ENCODE measurements at places on chromosomes 12 and 14.
A peak's percentile ranks its signal among the peaks of the same experiment; 100 is the strongest.

- DNase-seq, result no peak
These were observed 25.4 kb downstream of the DNAH10 start for GRCh38 chr12:123787466-123787865.

GRCh38 chr12:39912211-39912980 lies 193.5 kb downstream of the SLC2A13 start:
- DNase-seq, result no peak

- DNase-seq, result no peak
These were observed 44.2 kb upstream of the FOXN3 start for GRCh38 chr14:89461256-89461655.

DNA sequence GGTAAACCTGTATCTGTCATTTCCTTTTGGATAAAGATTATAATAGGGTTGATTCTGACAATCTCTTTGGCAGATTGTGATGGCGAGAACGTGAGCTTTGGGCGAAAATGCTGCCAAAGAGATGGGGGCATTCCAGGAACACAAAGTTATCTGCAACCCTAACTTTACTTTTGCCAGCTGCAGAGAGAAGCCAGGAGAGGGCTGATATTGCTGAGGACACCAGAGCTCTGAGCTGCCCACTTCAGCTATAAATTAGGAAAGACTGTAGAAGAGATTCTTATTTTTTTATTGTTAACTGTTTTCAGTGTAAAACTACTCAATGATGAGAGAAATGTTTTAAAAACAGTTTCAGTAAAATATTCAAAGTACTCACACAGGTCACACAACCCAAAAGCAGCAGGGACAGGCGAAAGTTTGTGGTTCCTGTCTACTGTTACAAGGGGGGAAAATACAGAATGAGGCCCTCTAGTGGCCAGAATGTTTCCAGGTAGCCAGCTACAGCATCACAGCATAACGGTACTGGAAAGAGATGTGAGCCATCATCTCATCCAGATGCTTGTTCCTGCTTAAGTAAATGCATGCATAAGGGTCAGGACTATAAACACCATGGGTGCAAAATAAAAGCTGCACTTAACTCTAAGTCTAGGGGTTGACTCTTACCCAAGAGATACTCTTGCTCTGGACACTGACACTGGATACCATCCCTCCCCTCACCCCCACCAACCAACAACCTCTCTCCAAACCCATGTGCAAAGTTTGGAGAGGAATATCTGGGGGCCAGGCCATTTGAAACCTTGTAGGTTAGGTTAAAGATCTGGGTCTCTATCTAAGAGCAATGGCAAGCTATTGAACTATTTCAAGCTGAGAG lies 498.4 kb downstream of the RMST start:
- peak; percentile 13 for DNase-seq

DNA sequence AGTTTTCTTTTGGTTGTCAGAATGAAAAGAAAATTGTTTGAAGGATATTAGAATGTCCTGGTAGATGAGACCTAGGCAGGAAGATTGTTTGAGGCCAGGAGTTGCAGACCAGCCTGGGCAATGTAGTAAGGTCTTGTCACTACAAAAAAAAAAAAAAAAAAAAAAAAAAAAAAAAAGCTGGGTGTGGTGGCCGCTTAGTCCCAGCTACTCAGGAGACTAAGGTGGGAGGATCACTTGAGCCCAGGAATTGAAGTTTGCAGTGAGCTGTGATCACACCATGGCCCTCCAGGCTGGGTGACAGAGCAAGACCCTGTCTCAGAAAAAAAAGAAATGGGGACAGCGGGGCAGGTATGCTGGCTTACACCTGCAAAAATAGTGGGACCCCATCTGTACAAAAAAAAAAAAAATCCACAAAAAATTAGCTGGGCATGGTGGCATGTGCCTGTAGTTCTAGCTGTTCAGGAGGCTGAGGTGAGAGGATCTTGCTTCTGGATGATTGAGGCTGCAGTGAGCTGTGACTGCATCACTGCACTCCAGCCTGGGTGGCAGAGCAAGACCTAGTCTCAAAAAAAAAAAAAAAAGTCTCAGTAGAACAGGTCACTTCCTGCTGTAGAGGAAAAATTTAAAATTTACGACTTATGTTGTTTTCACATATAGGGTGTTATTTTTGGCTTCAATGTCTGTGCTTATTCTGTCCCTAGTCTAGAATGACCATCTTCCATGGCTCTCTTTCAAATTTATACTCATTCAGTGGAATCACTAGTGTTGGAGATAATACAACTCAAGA lies 70.7 kb downstream of the PPHLN1 start:
- DNase-seq, result no peak

- DNase-seq, result no peak
These were observed 47.6 kb upstream of the FERMT2 start for GRCh38 chr14:52998376-52999015.

- DNase-seq, result no peak
These were observed 106.7 kb downstream of the KIF26A start for GRCh38 chr14:104245075-104245474.

DNA sequence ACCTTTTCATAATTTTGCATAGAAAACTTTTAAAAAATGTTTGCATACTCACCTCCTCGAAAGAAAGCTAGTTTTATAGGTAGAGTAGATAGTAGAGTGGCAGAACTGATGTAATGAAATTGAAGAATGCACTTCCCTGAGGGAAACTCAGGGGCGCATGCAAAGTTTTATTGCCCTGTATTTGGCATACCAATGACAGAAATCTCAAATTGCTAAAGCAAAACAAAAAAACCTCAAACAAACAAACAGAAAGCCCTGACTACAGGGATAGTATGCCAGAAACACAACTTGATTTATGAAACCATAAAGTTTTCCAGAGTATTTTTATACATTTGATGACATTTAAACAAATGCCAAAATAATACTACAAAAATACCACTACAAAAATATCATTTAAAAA lies 1.8 kb downstream of the RASSF9 start:
- no peak for DNase-seq

- no peak for DNase-seq
These were observed 338.7 kb downstream of the ACSS3 start for GRCh38 chr12:81416571-81416970.

DNA sequence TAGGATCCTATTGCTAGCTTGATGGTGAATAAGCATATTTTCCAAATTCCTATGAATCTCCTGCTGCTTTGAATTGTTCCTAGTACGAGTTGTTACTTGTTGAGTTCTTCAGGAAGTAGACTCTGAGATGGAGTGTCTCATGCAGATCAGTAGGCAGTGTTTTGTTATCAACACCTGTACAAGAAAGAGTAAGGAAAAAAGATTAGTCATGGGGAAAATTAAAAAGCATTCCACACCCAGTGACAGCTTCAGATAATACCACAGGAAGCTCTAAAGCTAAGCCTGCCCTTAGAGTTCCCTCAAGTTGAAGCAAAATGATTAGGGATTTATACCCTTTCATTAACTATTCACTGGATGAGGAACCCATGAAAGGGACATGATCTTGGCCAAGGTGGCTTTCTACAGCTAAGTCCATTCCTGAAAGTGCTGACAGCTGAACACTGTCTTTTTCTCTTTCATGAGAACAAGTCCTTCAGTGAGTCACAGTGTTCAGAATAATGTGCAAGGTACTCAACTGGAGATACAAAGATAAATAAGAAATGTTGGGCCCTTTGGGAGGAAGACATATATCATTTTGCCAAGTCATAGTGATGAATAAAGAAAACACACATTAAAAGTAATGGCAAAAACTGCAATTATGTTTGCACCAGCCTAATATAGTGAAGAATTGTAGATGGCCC lies 49.1 kb downstream of the CCER1 start:
- no peak for DNase-seq

DNA sequence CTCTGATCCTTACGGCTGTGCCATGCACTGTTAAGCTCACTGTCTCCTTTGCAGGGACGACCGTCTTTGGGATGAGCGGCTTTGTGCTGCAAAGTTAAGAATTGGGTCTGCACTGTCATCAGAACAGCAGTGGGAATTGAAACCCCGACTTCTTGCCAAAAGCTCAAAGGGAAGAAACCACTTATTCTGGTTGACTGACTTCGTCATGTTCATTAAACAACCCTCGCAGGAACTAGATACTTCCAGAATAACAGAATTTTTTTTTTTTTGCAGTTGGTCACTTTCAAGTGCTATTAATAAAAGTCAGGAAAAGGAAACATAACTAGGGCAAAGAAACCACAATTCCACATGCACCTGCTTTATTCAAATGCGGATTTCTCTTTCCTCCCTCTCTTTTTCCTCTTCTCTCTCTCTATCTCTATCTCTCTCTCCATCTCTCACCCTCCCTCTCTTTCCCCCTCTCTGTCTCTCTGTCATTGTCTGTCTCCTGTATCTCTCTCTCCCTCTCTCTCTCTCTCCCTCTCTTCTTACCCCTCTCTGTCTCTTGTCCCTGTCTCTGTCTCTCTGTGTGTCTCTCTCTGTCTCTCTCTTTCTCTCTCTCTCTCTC lies 12.3 kb upstream of the GLT1D1 start:
- DNase-seq, result no peak

Data from GM13976 (cell line).